CD4-positive, alpha-beta T cell (primary cell): ENCODE measurements at places on chromosomes 2 and 18. TPM values are rescaled to one million over a fixed set of nuclear protein-coding genes. Genes with fewer than 3 reads are reported as not detected.

TRABD2A gene
- total RNA-seq, result 170 TPM

TPRKB gene
- total RNA-seq, result 16.1 TPM

FKBP1B gene
- total RNA-seq, result not detected

CD8B gene
- 1.1 TPM for total RNA-seq

DYSF gene
- total RNA-seq, result 0.27 TPM

HIBCH gene
- total RNA-seq, result 7.1 TPM

RSAD2 gene
- total RNA-seq, result 3.9 TPM

GKN2 gene
- total RNA-seq, result not detected

CLIP4 gene
- total RNA-seq, result 36.8 TPM

CAPN14 gene
- total RNA-seq, result 0.30 TPM

PTGR3 gene
- 14.3 TPM for total RNA-seq

RBM44 gene
- 2.9 TPM for total RNA-seq

PPP1R1C gene
- not detected for total RNA-seq

MEIS1 gene
- total RNA-seq, result not detected

ZNF396 gene
- total RNA-seq, result 0.25 TPM

MC4R gene
- not detected for total RNA-seq

MAPK4 gene
- total RNA-seq, result not detected

LIMS3 gene
- not detected for total RNA-seq

NYAP2 gene
- not detected for total RNA-seq

CDH19 gene
- total RNA-seq, result not detected

TMEM131 gene
- total RNA-seq, result 33.6 TPM

KCNJ3 gene
- total RNA-seq, result not detected

TP53I3 gene
- total RNA-seq, result 0.20 TPM

CKAP2L gene
- total RNA-seq, result 0.50 TPM

TFPI gene
- 0.17 TPM for total RNA-seq

PAX8 gene
- 0.52 TPM for total RNA-seq

CHST10 gene
- 1.9 TPM for total RNA-seq

ITGA4 gene
- 79.4 TPM for total RNA-seq
